LoVo (cell line): ENCODE measurements at places on chromosomes 5 and 9.

GRCh38 chr9:124293718-124294506, 36.2 kb downstream of the NEK6 start:
- no peak for DNase-seq

DNA sequence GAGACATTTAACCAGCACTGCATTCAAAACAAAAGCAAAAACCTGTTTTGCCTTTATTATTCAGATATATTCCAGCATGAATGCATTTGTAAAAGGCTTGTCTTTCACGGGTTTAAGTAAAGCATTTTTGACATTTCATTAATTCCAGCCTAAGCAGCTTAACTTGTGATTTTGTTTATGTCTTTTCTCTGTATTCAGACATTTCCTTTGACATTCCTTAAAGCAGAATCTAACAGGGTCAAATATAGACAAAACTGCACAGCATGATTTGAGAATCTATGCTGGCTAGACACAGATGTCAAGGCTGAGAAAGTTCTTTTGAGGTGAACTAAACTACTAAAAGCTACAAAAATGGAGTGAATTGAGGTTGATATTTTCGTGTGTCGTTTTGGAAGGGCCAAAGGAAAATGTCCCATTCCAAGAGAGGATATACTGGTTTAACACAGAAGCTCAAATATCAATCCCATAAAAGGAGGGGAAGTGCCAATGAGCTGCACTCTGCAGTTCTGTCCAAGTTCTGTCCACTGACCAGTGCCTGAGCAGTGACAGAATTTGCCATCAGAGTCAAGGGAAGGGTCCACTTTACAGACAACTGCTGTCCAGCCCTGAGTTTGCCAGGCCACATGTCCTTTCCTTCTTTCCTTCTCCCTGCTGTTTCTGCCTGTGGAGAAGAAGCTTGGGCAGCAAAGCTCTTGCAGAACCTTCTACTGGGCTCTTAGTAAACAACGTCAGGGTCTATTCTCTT, 198.7 kb upstream of the KLF9 start:
- DNase-seq, result no peak

DNA sequence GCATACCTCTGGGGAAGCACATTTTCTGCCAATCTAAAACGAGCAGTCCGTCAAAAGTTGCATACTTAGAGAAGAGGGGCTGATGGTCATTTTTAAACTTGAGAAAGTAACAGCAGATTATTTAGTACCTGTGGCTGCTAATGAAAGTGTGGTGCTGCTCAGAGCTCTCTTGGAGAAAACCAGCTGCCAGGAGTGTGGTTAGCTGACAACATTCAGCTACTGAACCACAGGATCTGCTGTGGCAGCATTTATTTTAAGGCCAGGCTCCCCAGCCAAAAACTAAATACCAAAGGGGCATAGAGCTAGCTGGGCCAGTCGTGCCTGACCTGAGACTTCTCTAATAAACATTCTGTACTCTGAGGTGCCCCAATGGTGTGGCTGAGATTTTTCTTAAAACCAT, 203.6 kb downstream of the EDIL3 start:
- no peak for DNase-seq

GRCh38 chr9:122036988-122037387, 56.1 kb downstream of the TTLL11 start:
- no peak for DNase-seq

DNA sequence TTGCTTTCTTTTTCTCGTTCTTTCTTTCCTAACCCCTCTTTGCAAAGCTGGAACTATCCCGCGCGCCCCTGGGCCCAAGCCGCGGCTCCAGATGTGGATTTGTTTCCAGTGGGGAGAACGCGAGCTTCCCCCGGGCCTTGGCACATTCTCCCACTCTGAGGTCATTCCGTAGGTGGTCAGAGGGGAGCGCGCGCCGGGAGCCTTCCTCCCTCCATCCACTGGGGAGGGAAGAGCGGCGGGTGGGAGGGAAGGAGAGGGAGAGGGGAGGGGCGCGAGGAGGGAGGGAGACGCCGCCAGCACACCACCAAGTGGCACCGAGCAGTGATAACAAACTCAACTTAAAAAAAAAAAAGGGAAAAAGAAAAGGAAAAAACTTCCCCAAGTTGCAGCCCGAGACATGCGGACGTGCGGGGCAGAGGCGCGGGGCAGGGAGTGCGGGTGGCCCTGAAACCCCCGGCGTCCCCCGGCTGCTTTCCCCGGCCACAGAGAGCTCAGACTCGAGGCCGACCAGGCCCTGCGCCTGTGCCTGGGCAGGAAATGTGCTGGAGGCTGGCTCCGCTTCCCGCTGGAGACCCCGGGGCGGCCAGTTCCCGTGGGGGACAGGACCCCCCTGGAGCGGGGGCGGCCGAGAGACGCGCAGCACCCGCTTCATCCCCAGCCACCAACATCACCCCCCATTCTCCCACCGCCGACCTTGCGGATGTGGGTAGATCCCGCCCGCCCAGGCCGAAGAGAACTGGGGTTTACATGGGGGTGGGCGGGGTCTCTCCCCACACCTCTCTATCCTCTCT, 3.1 kb downstream of the IER5L start:
- DNase-seq, result peak; percentile 79

DNA sequence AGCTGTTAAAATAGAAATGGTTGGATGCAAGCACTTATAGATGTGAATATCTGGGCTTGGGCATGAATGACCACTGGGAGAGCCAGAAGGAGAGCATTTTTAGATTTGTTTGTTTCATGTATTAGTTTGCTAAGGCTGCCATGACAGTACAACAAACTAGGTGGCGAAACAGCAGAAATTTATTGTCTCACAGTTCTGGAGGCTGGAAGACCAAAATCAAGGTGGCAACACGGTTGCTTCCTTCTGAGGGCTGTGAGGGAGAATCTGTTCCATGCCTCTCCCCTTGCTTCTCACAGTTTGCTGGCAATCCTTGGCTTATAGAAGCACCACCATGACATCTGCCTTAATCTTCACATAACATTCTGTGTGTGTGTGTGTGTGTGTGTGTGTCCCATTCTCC, 20.2 kb upstream of the CDC23 start:
- DNase-seq, result no peak

DNA sequence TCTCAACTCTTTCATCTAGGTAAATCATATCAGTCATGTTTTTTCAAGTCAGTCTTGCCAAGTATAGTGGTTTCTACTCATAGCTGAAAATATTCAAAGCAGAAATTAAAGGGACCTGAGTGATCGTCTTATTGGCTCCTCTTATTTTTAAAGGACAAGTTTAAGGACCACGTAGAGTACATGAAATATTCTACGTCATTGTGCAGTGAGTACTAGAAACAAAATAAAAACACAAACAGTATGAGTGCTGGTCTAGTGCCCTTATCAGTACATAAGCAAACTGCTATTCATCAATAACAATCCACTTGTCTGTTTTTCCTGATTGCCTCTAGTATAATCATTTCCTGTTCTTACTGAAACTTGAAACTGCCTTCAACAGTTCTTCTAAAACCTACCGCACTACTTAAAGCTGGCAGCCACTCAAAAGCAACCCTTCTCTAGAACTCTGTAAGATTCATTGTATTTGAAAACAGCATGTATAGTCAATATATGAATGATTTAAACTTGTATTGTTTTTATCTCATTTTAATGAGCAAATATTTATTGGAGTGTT, 853.7 kb downstream of the TAF11L14 start:
- no peak for DNase-seq

- no peak for DNase-seq
Measured at GRCh38 chr9:114224247-114224610, 68.9 kb downstream of the COL27A1 start.

DNA sequence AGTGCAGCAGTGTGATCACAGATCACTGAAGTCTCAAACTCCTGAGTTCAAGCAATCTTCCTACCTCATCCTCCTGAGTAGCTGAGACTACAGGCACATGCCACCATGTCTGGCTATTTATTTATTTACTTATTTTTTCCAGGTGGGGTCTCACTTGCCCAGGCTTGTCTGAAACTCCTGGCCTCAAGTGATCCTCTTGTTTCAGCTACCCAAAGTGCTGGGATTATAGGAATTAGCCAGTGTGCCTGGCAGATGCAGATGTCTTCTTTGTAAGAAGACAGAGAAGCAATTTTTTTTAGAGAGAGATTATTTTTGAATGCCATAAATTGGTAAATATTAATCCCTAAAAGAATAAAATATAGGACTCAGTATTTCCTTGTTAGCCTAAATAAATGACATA, 54.3 kb downstream of the CHSY3 start:
- DNase-seq, result no peak

DNA sequence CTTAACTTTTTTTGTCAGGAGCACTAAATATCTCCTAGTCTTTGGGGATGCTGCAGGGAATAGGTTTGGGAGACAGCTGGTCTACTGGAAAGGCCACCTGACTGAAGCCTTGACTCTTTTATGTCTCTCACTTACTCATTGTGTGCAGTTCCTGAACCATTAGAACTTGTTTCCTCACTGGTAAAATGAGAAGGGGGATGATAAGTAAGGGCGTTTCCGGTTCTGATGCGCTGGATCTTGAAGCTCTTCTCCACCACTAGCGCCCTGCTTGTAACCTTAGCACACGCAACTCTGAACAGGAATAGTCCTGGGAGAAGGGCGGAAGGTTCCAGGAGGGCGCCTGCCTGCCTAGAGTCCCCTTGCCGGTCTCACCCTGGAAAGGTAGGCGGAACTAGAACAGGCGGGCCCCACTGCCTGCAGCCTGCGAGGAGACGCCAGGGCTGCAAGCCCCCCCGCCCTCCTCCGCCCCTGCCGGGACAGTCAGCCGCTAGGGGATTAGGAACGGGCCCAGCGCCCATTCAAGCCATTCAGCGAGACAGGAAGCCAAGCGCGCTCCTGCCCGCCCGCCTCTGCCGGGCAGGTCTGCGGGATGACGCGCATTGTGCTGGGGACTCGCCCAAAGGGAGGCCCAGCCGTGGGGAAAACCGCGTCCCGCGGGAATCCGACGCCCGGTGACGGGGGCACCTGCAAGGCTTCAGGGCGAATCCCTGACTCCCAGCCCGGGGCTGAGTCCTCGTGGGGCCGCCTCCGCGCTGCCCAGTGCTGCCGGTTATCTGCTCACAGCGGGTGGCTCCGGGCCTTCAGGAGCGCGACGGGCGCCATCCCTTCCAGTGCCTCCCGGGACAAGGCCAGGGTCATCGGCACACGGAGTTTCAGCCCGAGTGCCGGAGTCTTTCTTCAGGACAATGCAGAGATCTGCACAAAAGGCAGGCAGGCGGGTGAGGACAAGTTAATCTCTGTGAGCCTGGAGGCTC, 44.0 kb upstream of the XPA start:
- DNase-seq, result no peak
